ENCODE measurements at places on chromosomes 6 and 20.
A peak's percentile ranks its signal among the peaks of the same experiment; 100 is the strongest.

- peak; percentile 15 for DNase-seq
Observed at GRCh38 chr6:25179051-25179778, 100.0 kb upstream of the CARMIL1 start.

- no peak for DNase-seq
Observed at GRCh38 chr6:106527117-106527516, 102.2 kb downstream of the RTN4IP1 start.

DNA sequence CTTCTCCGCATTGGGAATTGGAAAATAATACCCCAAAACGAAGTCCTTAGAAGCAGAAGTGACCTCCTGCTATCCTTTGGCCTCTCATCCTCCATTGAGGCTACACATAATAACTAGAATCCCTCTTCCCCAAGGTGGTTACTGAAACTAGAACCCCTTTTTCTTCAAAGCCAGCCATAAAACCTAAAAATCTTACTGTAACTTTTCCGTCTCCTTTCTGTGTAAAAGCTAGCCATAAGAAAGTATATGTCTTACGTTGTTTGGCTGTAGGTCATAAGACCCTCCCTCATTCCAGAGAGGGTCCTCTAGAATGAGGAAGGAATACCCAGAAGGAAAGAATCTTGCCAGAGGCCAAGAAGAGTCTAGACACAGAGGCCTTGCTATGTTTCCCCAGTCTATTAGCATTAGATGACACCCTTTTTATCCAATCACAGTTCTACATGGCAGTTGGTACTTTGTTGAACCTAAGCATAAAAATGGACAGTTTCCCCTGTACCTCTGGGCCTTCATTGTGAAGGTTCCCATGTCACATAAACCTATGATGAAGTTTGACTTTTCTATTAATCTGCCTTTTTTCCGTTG lies 133.9 kb upstream of the BTN3A2 start:
- DNase-seq: no peak

GRCh38 chr6:161256407-161256806 lies 17.5 kb downstream of the AGPAT4 start:
- DNase-seq: no peak

DNA sequence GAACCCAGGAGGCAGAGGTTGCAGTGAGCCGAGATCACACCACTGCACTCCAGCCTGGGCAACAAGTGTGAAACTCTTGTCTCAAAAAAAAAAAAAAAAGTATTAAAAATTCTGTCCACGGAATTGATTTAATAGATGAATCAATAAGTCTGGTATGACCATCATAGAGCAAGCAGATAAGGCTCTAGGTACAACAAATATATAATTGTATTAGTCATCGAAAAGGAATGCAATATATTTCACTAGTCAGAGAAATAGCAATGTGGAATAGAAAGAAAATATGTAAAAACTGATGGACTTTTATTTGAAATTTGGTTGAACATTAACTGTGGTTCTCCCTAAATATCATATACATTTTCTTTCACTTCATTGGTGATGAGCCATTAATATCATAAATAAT lies 476.8 kb upstream of the AGPAT4 start:
- DNase-seq: no peak

DNA sequence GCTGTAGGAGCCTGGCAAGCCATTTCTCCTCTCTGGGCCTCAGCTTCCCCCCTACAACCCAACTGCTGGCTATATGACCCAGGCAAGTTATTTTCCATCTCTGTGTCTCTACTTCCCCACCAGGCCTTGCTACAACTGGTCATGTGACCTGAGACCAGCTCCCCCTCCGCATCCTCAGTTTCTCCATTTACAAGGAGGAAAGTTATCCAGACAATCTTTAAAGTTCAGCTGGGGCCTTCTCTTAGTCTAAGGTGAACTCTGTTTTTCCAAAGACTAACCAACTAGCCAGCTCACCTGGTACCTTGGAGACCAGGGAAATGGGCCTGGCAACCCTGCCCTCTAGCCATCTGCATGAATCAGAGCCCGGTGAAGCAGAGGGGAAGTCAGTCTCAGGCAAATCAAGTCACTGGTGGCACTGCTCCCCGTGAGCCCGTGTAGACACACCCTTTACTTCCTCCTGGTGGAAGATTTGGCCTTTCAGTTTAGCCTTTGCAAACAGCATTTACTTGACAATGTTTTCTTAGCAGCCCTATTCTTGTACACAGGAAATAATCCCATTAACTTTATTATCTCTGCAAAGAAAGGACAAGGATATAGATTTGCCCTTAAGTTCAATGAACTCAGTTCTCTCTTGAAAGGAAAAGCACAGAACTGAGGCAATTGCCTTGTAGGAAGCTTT lies 157.7 kb downstream of the VEGFA start:
- DNase-seq: peak; percentile 63

- DNase-seq: peak; percentile 44
Observed at GRCh38 chr6:155782739-155783459, 327.3 kb upstream of the NOX3 start.

DNA sequence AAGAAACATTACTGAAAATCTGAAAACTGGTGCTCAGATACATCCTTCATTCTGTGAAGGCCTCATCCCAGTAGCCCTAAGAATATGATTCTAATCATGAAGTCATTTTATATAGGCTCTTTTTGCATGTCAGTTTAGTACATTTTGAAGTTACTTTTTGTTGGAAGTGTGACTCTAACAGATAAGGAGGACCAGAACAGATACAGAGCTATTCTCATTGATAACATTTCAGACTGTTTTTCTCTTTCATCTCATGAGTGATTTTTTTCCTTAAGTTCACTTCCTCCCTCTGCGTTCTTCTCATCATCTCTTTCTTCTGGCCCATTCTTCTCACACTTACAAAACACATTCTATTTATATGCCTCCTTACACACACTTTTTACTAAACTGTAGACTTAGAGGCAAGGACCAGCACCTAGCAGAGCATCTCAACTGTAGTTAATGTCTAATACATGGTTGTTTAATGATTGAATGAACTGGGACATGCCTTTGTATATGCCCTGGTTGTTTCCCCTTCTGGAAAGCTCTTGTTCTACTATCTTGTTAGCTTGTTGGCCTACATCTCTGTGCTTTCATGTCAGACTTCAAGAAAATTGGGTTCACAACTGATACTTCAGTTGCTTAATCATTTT lies 8.7 kb downstream of the CTNNBL1 start:
- peak; percentile 66 for DNase-seq

- DNase-seq: no peak
Observed at GRCh38 chr6:132902901-132903300, 88.5 kb downstream of the RPS12 start.

DNA sequence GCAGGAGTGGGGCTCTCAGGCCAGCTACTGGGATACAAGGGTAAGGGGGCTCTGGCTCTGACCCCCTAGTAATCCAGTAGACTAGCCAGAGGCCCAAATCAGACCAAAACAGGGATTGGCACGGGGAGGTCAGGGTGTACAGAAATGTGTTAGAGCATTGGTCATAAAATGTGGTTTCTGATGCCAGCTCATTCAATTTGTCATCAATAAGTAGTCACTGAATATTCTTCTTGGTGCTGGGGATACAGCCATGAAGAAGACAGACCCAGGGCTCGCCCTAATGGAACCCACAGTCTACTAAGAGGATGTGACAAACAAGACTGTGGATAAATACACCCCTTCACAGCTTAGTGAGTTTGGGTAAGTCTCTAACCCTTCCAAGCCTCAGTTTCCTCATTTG lies 11.1 kb downstream of the MAP1LC3A start:
- no peak for DNase-seq

- DNase-seq: no peak
Observed at GRCh38 chr6:148414836-148415235, 72.2 kb downstream of the SASH1 start.

DNA sequence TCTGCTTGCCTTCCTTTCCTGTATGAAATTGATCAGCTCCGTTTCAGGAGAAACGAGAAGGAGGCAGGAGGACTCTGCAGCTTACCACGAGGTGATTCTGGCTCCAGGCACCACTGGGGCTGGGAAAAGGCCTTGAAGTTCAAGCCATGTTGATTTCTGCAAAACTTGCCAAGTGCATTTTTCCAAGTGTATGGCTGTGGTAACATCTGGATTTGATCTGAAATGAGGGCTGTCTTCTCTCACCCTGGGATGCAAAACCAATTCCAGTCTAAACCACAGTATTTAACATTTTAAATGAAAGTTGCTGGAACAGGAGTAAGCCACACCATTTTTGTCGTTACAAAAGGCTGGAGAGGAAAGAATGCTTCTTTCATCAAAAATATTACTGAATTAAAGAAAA lies 36.1 kb upstream of the FAM210B start:
- no peak for DNase-seq

DNA sequence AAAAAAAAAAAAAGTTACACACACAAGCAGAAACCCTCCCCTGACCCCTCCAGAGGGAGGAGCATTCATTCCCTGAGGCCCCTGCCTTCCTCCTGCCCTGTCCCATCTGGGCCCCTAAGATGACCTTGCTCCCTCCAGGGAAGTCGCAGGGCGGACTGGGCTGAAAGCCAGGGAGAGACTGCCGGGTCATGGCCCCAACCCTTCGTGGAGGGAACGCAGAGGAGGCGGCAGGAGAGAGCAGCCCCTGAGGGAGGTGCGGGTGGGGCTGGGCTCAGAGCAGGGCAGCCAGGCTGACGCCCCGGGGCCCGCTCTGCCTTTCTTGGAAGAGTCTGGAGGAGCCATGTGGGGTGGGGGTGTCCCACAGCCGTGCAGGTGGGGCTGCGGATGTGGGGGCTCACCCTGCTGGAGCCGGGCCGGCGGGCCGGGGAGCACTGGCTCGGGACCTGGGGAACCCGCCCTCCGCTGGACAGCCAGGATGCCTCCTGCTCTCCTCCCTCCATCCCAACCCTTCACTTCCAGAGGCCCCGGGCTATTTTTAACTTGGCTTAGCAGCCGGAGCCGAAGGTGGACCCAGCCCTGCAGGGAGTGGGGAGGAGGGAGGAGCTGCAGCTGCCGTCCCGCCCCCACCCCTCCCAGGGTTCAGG lies 15.0 kb upstream of the ABHD16B start:
- DNase-seq: peak; percentile 27

DNA sequence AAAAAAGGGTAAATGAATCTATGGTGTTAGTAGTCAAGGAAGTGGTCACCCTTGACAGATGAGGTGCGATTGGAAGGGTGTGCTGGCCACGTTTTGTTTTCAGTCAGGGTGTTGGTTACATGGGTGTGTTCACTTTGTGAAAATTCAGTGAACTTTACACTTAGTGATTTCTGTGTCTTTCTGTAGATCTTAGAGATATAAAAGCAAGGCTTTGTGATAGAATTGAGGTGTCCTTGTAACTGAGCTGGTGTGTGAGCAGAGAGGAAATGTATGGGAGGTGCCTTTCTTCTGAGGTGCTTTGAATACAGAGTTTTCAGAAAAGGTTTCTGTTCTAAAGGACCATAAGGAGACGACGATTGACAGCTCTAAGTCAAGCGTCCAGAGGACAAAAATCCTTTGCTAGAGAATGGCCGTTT lies 90.5 kb downstream of the SAMD3 start:
- DNase-seq: no peak

GRCh38 chr6:137775720-137776119 lies 91.3 kb upstream of the TNFAIP3 start:
- DNase-seq: no peak

Data from OCI-M1 (cell line).